ENCODE measurements at places on chromosomes 4 and X.

GRCh38 chrX:51776851-51777250 is 33.6 kb downstream of the GSPT2 start:
- DNase-seq = no peak

DNA sequence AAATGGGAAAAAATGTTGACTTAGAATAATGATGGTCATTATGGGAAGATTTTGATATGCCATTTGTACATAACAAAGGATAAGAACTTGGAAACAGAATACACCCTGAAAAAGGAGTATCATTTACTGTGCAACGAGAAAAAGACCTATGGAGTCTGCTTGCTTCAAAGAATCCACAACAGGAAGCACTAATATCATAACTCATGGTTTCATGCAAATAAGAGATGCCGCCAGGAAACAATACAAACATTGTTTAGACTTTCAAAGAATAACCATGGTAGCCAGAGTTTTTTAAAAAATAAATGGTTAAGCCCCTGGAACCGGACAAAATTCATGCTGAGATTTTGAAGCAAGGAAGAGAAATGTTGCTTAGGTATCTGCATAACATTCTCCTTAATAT is 139.9 kb upstream of the ETNPPL start:
- no peak for DNase-seq

DNA sequence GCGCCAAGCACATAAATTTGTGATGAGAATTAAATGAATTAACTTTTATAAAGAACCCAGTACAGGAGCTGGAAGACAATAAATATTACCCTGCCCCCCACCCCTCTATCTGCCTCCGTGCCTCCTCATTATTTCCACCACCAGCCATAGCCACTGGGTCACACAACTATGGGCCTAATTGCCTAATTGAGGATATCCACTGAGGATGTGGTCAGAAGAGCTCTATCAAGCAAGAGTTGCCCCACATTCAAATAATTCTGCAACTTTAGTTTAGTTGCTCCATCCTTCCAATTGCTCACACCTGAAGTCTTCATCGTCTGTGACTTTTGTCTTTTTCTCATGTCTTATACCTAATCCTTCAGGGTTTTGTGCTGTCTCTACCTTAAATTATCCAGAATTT is 9.5 kb upstream of the CXCL8 start:
- DNase-seq = no peak

GRCh38 chr4:127822430-127822829 is 40.3 kb downstream of the HSPA4L start:
- DNase-seq = no peak

DNA sequence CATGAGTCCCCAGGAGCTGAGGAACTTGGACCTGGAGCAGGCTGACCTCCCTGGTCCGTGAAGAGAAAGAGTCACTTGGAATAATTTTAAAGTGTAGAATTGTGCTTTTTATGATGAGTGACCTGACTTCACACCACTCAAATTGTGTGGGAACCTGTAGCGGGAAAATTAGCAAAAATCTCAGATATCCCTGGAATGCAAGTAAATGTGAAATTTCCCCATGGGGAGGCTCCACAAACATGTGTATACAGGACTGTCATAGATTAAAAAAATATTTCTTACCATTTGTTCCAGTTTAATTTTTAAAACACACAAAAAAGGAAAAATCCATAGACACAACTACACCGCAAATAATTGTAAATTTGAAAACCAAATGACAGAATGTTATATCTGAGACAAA is 1079.6 kb upstream of the PABPC4L start:
- no peak for DNase-seq

- no peak for DNase-seq
These were observed 70.5 kb downstream of the CBLL2 start for GRCh38 chrX:22343192-22343591.

GRCh38 chr4:144090744-144091143 is 49.8 kb downstream of the GYPA start:
- no peak for DNase-seq

- DNase-seq = peak; percentile 43
These were observed 6.0 kb downstream of the SLC2A9 start for GRCh38 chr4:10015140-10015753.

DNA sequence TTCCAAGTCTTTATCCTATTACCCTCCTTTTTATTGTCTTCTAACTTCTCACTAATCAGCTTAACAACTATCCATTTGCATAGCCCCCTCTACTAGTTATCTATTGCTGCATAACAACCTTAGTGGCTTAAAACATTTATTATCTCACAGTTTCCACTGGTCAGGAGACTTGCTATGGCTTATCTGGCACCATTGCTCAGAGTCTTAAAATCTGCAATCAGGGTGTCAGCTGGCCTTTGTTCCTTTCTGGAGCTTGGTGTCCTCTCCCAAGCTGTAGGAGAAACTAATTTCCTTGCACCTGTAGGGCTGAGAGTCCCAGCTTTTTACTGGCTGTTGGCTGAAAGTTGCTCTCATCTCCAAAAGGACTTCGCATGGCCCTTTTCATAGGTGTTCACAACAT is 137.0 kb upstream of the SMIM31 start:
- DNase-seq = no peak

DNA sequence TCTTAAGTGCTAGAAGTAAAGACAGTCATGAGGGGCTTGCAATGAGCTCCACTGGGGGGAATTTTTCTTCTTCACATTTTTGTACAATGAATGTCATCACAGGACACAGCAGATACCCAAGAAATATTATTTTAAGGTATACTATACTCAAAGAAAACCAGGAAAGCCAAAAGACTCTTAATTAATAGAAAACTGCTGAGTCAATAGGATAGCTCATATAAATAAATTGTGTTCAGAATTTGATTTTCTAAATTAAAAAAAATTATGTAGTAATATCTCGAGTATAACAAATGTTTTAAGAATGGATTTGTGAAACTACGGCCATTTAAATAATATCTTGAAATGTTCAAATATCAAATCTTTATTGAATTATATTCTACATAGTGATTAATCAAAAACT is 25.7 kb upstream of the CXCL8 start:
- no peak for DNase-seq

DNA sequence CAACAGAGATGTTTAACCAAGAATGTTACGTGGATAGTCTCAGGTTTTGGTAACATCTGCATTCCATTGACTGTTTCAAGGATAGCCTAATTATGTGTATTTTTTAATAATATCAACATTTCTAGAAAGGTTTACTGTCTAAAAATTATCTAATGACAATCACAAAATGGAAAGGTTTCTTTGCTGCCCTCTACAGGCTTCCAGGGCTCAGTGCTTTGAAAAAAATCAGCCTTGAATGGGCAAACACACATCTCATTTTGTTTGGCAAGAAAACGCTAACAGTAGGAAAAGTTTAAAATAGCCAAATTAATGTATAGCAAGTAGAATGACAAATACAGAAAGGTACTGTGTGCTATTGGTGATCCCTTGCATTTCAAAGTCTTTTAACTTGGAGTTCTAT is 223.4 kb upstream of the PRPS2 start:
- DNase-seq = no peak

GRCh38 chr4:150181536-150181935 is 103.3 kb downstream of the DCLK2 start:
- DNase-seq = no peak

GRCh38 chrX:72273718-72274117 is 3.3 kb downstream of the RPS4X start:
- DNase-seq = no peak

DNA sequence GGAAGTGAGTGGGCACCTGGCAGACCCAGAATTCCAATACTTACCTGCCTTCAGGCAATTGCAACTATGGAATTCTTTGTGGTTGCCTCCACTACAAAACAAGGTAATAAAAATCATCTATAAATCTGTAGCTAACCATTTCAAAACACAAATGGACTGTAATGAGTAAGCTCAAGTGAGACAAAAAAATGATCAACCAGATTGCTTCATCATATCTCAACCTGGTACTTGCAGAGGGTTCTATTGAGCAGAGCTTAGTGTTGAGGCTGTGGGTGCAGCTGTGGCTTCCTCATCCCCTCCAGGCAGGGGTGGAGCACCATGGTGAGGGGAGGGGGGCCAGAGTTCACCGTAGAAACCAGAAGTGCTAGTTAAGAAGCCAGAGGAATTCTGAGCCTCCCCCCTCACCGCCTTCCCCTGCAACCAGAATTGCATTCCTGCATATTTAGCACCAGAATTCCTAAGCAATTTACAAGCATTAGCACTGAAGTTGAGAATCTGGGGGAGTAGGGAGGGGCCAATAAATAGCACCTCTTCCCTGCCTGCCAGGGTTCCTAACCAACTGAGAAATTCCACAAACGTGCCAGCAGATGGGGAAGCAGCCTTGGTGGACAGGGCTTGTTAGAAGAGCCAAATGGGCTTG is 11.5 kb downstream of the CTAG1A start:
- no peak for DNase-seq

DNA sequence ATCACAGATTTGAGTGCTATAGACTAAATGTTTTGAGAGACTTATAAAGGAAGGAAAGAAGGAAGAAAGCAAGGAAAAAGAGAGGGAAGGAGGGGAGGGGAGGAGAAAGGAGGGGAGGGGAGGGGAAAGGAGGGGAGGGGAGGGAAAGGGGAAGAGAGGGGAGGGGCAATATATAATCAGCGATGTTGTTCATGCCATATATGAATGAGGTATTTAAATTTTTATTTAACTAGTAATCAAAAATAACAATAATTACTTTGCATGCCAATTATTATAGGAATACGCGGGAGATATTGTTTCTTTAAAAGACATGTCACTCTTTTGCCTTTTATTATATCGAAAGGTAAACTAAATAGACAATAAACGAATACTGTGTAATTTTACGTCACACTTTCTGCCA is 1029.7 kb downstream of the FAT4 start:
- no peak for DNase-seq

DNA sequence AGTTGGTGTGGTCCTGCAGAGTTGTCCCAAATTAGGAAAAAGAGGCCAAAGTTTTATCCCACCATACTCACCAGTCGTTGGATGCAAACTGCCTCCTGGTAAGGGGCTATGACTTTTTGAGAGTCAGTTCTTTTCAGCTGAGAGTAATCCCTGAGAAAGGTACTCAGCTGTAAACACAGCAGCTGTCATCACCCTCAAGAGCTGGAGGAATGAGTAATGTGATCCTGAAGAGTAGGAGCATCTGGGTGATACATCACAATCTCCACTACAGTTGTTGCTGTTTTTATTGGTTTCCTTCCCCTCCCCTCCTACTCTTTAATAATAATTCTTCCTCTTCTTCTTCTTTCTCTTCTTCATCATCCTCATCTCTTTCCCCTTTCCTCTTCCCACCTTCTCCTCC is 5.7 kb downstream of the MAGEE1 start:
- DNase-seq = no peak

GRCh38 chr4:82429728-82430192 is 502 bp downstream of the HNRNPDL start:
- no peak for DNase-seq

- no peak for DNase-seq
These were observed 173.9 kb downstream of the PDGFRA start for GRCh38 chr4:54402880-54403480.

GRCh38 chr4:158080354-158080753 is 92.5 kb downstream of the GASK1B start:
- DNase-seq = no peak

- DNase-seq = no peak
These were observed 79.6 kb downstream of the MGST2 start for GRCh38 chr4:139745111-139745639.

DNA sequence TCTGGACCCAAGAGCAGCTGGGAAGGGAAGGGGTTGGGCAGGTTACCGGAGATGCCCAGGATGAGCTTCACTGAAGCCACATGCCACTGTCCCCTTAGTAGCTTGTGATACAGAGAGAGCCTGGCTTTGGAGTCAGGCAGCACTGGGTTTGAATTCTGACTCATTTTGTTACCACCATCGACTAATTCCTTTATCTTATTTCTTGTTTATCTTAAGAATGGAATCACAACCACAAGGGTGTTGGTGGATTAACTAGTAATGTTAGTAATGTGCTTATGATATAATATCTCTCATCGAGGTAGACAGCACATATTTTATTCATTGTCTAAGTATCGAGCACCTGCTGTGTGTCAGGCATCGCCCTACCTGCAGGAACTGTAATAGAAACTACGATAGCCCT is 17.7 kb upstream of the STX18 start:
- DNase-seq = no peak
